ENCODE measurements at places on chromosomes 1 and 21.

DNA sequence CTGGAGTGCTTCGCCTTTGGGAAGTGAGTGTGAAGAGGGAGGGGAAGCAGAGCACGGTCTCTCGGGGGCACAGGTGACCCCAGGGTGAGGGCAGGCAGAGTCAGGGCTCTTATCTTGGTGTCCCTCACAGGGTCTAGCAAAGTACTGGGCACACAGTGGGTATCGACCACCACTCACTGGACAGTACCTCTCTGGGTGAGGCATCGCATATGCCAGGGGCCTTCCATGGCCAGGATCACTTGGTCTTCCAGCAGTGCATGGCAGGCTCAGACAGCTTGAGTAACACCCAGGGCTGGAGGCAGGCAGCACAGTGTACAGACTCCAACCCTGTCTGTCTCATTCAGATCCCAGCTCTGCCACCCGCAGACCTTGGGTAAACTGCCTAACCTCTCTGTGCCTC is 16.6 kb downstream of the CNTN2 start:
- no peak for DNase-seq

- DNase-seq, result no peak
Observed at GRCh38 chr1:230160957-230161771, 94.1 kb downstream of the GALNT2 start.

- DNase-seq, result no peak
Observed at GRCh38 chr1:155010211-155010918, 7.8 kb downstream of the ZBTB7B start.

- no peak for DNase-seq
Observed at GRCh38 chr1:156670359-156670758, 6.8 kb downstream of the NES start.

GRCh38 chr1:200379432-200379757 is 30.4 kb downstream of the ZNF281 start:
- no peak for DNase-seq

DNA sequence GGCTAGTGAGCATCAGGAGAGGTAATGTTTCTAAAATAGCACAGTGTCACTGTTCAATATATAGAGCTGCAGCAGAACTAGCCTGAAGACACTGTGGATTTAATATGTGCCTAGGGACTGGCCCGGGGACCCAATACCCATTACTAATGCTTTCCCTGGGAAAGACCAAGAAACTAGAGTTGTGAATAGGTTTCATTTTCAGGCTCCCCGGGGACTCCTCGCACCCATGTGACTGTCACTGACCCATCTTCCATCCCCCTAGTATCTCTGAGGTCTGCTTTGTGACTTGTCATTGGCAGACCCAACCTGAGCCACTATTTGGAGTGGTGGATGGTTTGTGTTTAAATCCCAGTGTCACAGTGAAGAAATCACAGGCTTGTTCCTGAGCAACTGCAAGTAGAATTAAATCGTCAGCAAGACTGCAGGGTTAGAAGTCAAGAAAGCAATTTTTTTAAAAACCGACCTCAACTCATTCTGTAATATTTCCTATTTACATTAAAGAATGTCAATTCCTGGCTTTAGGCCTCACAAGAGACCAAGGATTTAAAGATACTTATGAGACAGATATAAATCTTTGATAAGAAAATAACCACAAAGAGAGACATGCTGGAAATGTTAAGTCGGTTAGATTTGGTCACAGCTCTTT is 130.0 kb upstream of the TNR start:
- DNase-seq, result no peak

- no peak for DNase-seq
Observed at GRCh38 chr1:43706598-43707189, 642 bp upstream of the ST3GAL3 start.

- DNase-seq, result no peak
Observed at GRCh38 chr1:247576514-247576913, 11.6 kb upstream of the OR2G2 start.

- DNase-seq, result no peak
Observed at GRCh38 chr1:206739411-206740076, 31.0 kb upstream of the IL19 start.

DNA sequence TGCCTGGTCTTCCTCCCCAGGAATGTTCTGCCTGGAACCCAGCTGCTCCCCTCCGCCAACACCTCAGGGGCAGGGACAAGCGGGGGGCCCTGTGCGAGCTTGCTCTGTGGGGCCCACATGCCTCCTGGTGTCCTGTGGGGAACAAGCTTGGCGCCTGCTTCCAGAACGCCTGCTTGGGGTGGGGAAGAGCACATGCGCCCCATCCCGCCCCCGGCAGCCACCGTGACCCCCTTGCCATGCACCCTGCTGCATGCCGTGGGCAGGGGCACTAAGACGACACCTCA is 57.4 kb downstream of the MEGF6 start:
- no peak for DNase-seq

- no peak for DNase-seq
Observed at GRCh38 chr1:60984062-60984799, 98.1 kb upstream of the NFIA start.

DNA sequence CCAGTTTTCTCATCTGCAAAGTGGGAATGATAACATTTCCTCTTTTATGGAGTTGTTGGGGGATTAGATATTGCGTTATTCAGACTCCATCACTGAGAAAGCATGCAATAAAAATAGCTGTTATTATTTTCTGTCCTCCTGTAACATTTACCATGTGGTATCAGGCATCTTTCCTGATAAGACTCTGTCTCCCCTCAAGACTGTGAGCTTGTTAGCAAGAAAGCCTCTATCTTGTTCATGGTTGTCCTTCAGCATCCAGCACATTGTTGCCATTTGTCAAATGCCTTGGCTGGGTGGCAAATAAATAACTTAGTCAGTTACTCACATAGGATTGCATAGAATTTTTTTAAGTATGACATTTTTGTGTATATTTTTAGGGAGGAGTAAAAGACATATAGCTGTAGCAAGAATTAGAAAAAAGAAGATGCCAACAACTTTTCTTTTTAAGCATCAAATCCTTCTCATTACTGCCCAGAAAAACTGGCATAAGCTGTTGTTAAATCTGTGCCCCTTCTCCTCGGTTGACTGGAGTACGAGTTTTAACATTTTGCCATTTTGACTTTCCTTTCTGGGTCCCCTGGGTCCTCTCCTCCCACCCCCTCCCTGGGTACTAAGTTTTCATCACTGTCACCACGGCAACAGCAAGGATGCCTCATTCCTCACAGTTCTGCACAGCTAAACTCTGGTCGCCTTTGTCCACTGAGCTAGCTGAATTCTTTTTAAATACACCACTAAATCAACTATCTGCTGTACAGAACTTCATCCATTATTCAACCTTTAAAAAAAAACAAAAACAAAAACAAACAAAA is 1.0 kb upstream of the JAM2 start:
- DNase-seq, result no peak

- DNase-seq, result no peak
Observed at GRCh38 chr1:53582211-53583020, 123.2 kb downstream of the DMRTB1 start.

DNA sequence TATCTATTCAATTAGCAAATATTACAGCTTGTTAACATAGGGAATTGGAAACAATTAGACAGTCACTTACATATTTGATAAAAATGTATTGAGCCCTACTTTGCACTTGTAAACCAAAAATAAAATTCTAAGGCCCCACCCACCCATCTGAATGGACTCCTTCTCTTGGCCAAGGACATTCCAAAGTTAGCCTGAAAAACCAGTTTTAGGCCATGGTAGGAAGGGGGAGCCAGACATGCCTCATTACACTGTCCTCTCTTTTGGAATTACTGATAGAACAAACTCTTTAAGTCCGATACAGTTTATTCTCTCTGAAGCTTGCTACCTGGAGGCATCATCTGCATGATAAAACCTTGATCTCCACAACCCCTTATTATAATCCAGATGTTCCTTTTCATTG is 28.0 kb upstream of the TSPAN2 start:
- DNase-seq, result no peak

- DNase-seq, result no peak
Observed at GRCh38 chr1:118304722-118305359, 119.8 kb upstream of the SPAG17 start.

GRCh38 chr1:93056214-93056613 is 22.9 kb upstream of the MTF2 start:
- DNase-seq, result no peak

DNA sequence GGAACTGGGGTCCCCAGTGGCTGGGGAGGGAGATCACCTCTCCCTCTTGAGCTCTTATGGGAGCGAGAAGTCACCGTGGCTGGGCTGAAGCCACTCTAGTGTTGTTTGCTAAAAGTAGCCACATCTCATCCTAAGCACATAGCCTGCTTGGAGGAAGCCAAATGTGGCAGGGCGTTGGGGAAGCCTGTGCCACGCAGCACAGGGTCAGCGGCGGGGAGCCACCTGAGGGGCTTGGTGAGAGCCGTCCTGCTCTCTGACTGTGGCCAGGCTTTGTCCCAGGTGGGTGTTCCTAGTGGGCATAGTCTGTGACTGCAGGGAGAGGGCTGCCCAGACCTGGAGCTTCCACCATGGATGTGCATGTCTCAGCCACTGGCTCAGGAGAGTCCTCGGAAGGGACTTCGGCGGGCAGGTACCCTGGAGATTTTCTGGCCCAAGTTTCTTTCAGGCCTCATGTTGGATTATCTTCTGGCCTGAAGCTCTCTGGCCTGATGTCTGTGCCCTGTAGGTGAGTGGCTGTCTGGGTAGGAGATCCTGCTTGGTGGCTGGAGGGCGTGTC is 38.9 kb downstream of the MORN1 start:
- no peak for DNase-seq

GRCh38 chr21:32001390-32001789 is 128.6 kb downstream of the HUNK start:
- no peak for DNase-seq

DNA sequence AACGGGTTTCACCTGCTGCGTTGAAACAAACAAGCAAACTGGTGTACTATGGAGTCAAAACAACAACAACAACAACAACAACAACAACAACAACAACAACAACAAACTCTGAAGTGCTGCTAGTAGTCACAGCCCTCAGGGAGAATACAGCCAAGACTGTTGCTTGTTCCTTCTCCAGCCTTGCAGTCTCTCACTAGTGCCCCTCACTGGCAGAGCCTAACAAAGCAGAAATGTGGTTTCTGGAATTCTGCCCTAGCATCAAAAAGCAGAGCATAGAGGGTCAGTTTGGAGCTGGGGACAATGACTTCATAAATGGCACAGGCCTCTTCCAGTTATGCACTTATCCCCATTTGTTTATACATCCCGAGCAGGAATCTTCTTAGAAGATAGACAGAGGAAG is 187.4 kb downstream of the KCNK2 start:
- DNase-seq, result no peak

GRCh38 chr1:172885411-172885810 is 165.3 kb downstream of the TNFSF18 start:
- DNase-seq, result no peak

- DNase-seq, result no peak
Observed at GRCh38 chr1:177615251-177615650, 354.6 kb downstream of the SEC16B start.

- no peak for DNase-seq
Observed at GRCh38 chr1:168234846-168235547, 9.2 kb downstream of the SFT2D2 start.

DNA sequence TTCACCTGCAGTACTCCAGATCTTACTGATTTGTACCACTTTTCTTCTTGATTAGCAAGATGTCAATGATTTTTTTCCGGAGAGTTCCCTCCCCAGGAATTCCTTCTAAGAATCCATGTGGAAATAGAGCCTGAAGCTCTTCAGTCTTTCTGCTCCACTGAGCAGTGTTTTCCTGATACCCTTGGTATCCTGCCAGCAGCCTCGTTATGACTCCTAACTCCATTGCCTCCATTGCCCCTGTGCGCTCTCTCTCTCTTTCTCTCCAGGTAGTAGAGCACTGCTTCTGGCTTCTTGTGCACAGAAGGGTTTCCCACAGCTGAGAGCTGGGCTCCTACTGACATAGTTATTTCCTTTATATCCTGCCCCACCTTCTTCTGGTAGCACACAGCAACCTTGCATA is 12.2 kb downstream of the UBE2U start:
- DNase-seq, result no peak

DNA sequence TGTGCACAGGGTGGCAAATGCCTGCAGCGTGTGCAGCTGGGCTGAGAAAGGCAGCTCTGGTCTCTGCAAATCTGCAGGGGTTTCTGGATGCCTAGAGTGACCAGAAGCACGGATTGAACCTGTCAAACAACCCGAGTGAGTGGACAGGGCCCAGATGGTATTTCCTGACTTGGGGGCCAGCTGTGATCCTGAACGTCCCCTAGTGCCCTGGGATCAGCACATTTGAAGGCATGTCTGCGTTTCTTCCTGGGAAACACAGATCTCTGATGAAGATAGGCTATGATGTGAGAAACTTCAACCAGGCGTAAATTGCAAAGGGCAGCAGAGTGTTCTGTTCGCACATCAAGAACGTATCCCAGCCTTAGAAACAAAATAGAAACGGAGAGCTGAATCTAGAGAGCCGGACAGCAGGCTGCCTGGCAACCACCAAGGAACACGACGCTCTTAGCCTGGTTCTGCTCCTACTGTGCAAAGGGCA is 163.1 kb downstream of the KCNJ6 start:
- no peak for DNase-seq

GRCh38 chr1:19339214-19339861 is 27.2 kb downstream of the SLC66A1 start:
- DNase-seq, result no peak

- DNase-seq, result peak; percentile 32
Observed at GRCh38 chr1:226444901-226445300, 37.0 kb upstream of the PARP1 start.

GRCh38 chr1:10888791-10889649 is 92.6 kb upstream of the CASZ1 start:
- DNase-seq, result no peak

DNA sequence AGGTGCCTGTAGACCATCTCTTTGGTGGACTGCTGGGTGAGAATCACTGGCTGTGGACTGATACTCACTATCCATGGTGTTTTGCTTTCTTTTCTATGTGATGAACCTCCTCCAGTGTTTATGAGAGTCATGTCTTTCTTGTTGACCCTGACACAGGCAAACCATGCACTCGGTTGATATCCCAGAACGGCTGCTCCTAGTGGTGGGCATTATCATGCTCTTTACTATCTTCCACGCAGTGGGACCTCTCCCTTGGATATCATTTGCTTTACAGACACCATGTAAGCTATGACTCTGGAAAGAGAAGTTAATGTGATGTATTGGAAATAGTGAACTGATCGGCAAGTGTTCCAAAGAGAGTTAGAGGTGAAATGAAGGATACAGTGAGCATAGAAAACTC is 1455.6 kb downstream of the BRINP3 start:
- no peak for DNase-seq

- DNase-seq, result no peak
Observed at GRCh38 chr1:48830715-48831114, 54.0 kb upstream of the BEND5 start.

GRCh38 chr1:57222307-57222706 is 201.6 kb downstream of the DAB1 start:
- DNase-seq, result no peak

DNA sequence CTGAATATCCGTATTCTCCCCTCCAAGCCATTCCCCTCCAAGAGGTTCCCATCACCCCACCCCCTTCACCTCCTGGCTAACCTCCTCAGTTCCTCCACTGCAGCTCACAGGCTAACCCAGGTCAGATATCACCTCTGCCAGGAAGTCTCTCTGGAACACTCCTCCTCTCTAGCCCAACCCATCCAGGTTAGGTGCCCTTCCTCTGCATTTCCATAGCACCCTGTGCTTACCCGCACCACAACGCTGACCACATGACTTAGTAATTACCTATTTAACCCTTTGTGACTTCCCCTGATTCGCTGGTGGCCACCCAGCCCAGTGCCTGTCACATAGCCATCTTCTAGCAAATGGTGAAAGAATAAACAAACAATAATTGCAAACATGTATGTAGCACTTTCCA is 49.5 kb upstream of the IFFO2 start:
- no peak for DNase-seq

- DNase-seq, result no peak
Observed at GRCh38 chr1:46423574-46424240, 29.6 kb downstream of the FAAH start.

- DNase-seq, result no peak
Observed at GRCh38 chr1:224175617-224176016, 7.4 kb upstream of the DEGS1 start.

All from stimulated activated CD8-positive, alpha-beta memory T cell treated with anti-CD3 and anti-CD28 coated beads, Interleukin-15, amount 100 ng/mL, for 48 hours (primary cell).